Progenitor cell of endocrine pancreas (in vitro differentiated cells): ENCODE measurements at places on chromosomes 2 and 18. TPM values are rescaled to one million over a fixed set of nuclear protein-coding genes. Genes with fewer than 3 reads are reported as not detected.
A peak's percentile ranks its signal among the peaks of the same experiment; 100 is the strongest.

Gene WNT6
- 0.72 and 1.5 TPM in 2 replicates for total RNA-seq

Gene ITGAV
- 69.1 and 75.3 TPM in 2 replicates for total RNA-seq

Gene MYL1
- total RNA-seq: not detected in 2 replicates

Gene NR4A2
- total RNA-seq: 7.9 and 8.3 TPM in 2 replicates

Gene KCNG3
- 0.16 and 0.31 TPM in 2 replicates for total RNA-seq

Gene NEURL3
- total RNA-seq: 0.78 and 0.86 TPM in 2 replicates

Gene NMS
- not detected in 2 replicates for total RNA-seq

Gene TANK
- 33.5 and 34.4 TPM in 2 replicates for total RNA-seq

Gene GBX2
- total RNA-seq: 0.24 TPM in 1 of 2 replicates, not detected in the other

Gene SPP2
- not detected in 2 replicates for total RNA-seq

DNA sequence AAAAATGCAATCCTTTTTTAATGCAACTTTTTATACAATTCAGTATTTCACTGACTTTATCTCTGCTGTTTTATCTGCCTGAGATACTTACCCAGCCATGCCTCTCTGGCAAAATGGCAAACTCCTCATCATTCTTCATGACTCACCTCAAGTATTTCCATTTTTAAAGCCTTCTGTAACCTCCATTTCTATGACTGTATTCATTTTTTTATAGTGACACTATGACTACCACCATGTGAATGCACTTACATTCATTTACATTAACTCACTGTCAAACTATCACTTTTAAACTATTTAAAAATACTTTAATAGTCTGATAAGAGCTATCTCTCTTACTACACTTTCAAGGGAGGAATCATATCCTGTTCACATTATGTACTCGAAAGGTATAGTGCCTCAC is 99.4 kb upstream of the SCN7A start:
- H3K4me1 ChIP-seq: no peaks in the 10 kb centered on the region
- H3K27ac ChIP-seq: no peak overlapping the region
- H3K36me3 ChIP-seq: peaks cover 14% of the 10 kb centered on the region
- no peak overlapping the region for H3K4me3 ChIP-seq
- DNase-seq: no peak
- H3K27me3 ChIP-seq: no peaks in the 10 kb centered on the region

GRCh38 chr2:175111200-175111657 is 56.8 kb downstream of the ATF2 start:
- peaks cover 45% of the 10 kb centered on the region for H3K36me3 ChIP-seq
- H3K4me1 ChIP-seq: no peaks in the 10 kb centered on the region
- H3K27ac ChIP-seq: peak overlapping the region; percentile 44
- no peaks in the 10 kb centered on the region for H3K27me3 ChIP-seq

- no peak for DNase-seq
- H3K27ac ChIP-seq: no peak overlapping the region
- no peak overlapping the region for H3K4me3 ChIP-seq
- H3K4me1 ChIP-seq: peaks cover 17% of the 10 kb centered on the region
- H3K27me3 ChIP-seq: peaks cover 17% of the 10 kb centered on the region
- H3K36me3 ChIP-seq: no peaks in the 10 kb centered on the region
Measured at GRCh38 chr18:54529444-54529843, 61.6 kb upstream of the DYNAP start.

DNA sequence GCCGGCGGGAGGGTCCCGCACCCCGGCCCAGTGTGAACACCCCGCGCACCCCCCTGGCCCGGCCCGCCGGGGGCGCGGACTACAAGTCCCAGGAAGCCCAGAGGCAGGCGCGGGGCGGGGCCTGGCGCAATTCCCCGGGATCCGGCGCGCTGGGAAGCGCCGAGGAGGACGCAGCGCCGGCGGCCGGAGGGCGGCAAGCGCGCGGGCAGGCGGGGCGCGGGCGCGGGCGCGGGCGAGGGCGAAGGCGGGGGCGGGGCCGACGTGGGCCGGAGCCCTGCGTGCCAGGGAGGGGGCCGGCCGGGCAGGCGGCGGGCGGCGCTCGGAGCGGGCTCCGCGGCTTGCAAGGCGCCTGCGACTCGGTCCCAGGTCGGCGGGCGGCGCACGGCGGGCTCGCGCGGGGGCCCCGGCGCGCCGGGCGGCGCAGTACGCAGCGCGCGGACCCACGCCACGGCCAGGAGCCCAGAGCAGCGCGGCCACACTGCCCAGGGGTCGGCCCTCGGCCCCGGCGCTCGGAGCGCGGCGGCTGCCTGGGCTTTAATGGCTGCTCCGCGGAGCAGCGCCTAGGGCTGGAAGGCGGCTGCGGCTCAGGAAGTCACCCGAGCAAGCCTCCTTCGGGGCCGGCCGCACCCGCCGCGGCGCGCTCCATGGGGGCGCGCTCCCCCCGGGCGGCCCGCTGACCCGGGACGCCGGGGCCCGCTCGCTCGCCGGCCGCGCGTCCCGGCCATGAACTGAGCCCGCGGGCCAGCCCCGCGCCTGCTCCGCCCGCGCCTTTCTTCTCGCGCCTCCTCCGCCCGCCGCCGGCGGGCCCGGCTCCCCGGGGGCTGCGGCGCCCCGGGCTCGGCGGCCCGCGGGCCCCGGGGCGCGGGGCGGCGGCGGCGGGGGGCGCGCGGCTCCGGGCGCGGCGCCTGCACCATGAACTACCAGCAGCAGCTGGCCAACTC is at the start of gene AGAP1:
Gene AGAP1 (plus strand): TSS at position 269 of the 941 bp plus-strand sequence.
- H3K27me3 ChIP-seq: peaks cover 13% of the 10 kb centered on the region
- peak within 1 kb of the TSS; percentile 85 for H3K4me3 ChIP-seq
- H3K27ac ChIP-seq: peak within 1 kb of the TSS; percentile 87
- peaks cover 19% of the 10 kb centered on the region for H3K4me1 ChIP-seq
- no peaks in the 10 kb centered on the region for H3K36me3 ChIP-seq

- peaks cover 3% of the 10 kb centered on the region for H3K27me3 ChIP-seq
- DNase-seq: no peak
- no peaks in the 10 kb centered on the region for H3K4me1 ChIP-seq
- H3K27ac ChIP-seq: no peak overlapping the region
- H3K36me3 ChIP-seq: no peaks in the 10 kb centered on the region
Measured at GRCh38 chr2:195559431-195559914, 97.6 kb upstream of the SLC39A10 start.

DNA sequence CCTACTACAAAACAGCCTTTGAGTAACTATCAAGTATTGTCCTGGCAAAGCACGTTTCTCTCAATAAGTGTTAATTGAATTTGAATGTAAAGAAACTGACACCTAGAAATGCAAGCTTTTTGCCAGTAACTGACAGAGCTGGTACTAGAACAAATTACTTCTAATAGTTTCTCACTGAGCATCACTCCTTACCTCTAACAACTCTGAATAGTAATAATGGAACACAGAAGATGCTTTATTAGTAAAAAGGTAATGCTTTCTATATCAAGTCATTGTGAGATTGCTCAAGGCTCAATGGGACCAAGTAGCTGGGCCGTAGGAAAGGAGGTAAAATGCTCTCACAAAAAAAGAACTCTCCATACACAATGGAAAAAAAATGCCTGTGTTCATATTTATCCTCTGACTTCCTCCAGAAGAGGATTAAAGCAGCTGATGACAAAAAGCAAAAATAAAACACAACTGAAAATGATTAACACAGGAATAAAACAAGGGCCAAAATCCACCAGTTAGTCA is 11.8 kb downstream of the RASGRP3 start:
- peaks cover 58% of the 10 kb centered on the region for H3K27me3 ChIP-seq
- H3K4me1 ChIP-seq: no peaks in the 10 kb centered on the region
- no peak overlapping the region for H3K4me3 ChIP-seq
- no peak for DNase-seq

- H3K27me3 ChIP-seq: no peaks in the 10 kb centered on the region
- H3K4me3 ChIP-seq: no peak overlapping the region
- no peak for DNase-seq
- H3K4me1 ChIP-seq: no peaks in the 10 kb centered on the region
- H3K36me3 ChIP-seq: no peaks in the 10 kb centered on the region
Measured at GRCh38 chr18:70554854-70555445, 266.1 kb downstream of the SOCS6 start.

GRCh38 chr18:31399306-31400032 is 22.9 kb downstream of the DSG4 start:
- H3K27ac ChIP-seq: peak overlapping the region; percentile 39
- H3K27me3 ChIP-seq: no peaks in the 10 kb centered on the region
- no peak for DNase-seq
- no peaks in the 10 kb centered on the region for H3K36me3 ChIP-seq
- H3K4me3 ChIP-seq: no peak overlapping the region
- H3K4me1 ChIP-seq: peaks cover 49% of the 10 kb centered on the region

DNA sequence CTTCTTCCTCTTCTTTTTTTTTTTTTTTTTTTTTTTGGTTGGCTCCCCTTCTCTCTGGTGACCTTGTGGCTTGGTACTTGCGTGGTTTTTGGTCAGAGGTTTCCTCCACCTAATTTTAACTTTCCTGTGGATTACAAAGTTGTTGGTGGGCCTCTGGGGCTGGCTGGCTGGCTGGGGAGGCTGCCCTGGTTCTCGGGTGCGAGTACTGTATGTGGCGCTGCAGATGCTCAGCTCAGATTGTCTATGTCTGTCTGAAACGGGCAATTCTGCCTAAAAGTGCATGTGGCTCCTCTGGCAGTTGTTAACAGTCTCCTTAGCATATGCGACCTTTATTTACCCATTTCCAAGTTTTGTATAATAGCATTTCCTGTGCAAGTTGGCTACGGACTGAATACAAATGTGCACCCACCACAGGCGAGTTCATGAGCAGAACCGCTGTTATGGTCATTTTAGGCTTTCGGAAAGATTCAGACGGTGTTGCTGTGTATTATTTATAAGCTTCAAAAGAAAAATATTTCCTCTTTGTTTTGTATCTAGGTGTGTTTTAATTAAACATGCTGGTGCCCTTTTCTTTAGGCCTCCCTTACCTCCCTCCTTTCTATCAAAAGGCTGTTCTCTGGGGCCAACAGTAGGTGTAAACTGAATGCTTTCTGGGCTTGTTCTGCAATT is 4.4 kb downstream of the TBR1 start:
- H3K27ac ChIP-seq: no peak overlapping the region
- peaks cover 96% of the 10 kb centered on the region for H3K27me3 ChIP-seq
- H3K4me3 ChIP-seq: no peak overlapping the region
- no peak for DNase-seq
- H3K36me3 ChIP-seq: no peaks in the 10 kb centered on the region
- H3K4me1 ChIP-seq: peaks cover 14% of the 10 kb centered on the region

DNA sequence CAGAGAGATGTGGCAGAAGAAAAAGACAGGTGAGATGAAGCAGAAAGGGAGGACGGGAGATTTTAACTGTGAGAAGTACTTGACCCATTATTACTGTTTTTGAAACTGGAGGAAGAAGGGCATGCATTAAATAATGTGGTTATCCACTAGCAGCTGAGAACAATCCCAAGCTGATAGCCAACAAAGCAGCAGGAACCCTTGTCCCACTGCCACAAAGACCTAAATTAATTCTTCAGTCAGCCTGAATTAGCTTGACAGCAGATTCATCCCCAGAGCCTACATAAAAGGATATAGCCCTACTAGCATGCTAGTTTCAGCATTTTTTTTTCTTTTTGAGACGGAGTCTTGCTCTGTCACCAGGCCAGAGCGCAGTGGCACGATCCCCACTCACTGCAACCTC is 19.5 kb upstream of the REG3A start:
- DNase-seq: no peak
- H3K4me3 ChIP-seq: no peak overlapping the region
- peak overlapping the region; percentile 69 for H3K27ac ChIP-seq
- no peaks in the 10 kb centered on the region for H3K27me3 ChIP-seq
- peaks cover 13% of the 10 kb centered on the region for H3K36me3 ChIP-seq

- no peaks in the 10 kb centered on the region for H3K27me3 ChIP-seq
- no peak for DNase-seq
- no peaks in the 10 kb centered on the region for H3K4me1 ChIP-seq
- H3K4me3 ChIP-seq: no peak overlapping the region
- no peak overlapping the region for H3K27ac ChIP-seq
- H3K36me3 ChIP-seq: no peaks in the 10 kb centered on the region
Measured at GRCh38 chr2:223300326-223300725, 248.3 kb downstream of the KCNE4 start.

DNA sequence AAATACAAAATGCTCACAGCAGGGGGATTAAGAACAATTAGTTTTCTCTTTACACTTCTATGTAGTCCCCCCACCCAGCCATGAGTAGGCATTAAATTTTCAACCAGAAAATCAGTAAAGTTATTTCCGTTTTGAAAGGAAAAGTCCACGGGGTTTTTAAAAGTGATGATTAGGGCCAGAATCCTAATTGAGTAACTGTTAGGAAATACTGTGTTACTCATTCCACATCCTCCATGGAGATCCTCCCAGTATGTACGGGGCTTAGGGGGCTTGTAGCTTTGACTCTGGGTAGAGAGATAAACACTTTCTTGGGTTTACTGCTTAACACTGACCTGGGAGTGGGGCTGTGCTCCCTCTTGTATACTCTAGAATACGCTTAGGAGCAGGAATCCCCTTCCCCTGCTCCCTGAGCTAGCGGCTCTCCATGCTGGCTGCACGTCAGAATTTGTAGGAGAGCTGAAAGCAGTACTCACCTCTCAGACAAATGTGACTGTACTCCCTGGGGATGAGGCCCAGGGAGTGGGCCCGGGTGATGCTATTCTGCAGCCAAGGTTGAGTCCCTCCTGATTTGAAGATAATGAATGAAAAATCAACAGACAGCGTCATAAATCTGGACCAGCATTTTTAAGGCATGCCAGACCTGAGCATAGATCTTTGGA is 100.5 kb downstream of the SLC4A3 start:
- peaks cover 23% of the 10 kb centered on the region for H3K4me1 ChIP-seq
- H3K27me3 ChIP-seq: peaks cover 66% of the 10 kb centered on the region
- no peak overlapping the region for H3K4me3 ChIP-seq
- H3K27ac ChIP-seq: no peak overlapping the region

GRCh38 chr2:36889795-36890194 is 76.5 kb downstream of the STRN start:
- no peaks in the 10 kb centered on the region for H3K27me3 ChIP-seq
- H3K4me3 ChIP-seq: no peak overlapping the region
- peaks cover 4% of the 10 kb centered on the region for H3K36me3 ChIP-seq
- no peak overlapping the region for H3K27ac ChIP-seq

- H3K4me1 ChIP-seq: peaks cover 14% of the 10 kb centered on the region
- DNase-seq: peak; percentile 62
Measured at GRCh38 chr2:120253021-120253882, 600 bp downstream of the RALB start.

DNA sequence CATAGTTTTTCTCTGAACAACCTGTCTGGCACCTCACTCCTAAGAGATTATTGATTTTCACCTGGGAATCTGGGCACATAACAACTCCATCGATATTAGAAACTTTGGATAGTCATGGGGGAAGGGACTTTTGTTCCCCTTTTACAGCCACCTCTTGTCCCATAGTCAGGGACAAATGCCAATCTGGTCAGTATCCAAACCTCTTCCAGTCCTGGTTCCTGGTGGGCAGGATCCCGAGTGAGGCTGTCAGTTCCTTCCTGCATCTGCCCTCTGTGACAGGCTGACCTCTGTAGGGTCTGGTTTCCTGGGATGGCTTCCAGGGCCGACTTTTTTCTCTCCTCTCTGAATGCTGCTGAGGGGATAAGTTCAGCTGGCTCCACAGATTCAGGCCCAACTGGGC is 11.0 kb downstream of the KIF5C start:
- peaks cover 16% of the 10 kb centered on the region for H3K4me1 ChIP-seq
- no peak overlapping the region for H3K27ac ChIP-seq
- H3K27me3 ChIP-seq: no peaks in the 10 kb centered on the region
- no peak overlapping the region for H3K4me3 ChIP-seq
- peaks cover 2% of the 10 kb centered on the region for H3K36me3 ChIP-seq

- no peak overlapping the region for H3K27ac ChIP-seq
- no peak overlapping the region for H3K4me3 ChIP-seq
- no peaks in the 10 kb centered on the region for H3K27me3 ChIP-seq
- H3K36me3 ChIP-seq: no peaks in the 10 kb centered on the region
- H3K4me1 ChIP-seq: no peaks in the 10 kb centered on the region
Measured at GRCh38 chr2:107635883-107636282, 190.8 kb upstream of the RGPD4 start.

- H3K36me3 ChIP-seq: no peaks in the 10 kb centered on the region
- DNase-seq: peak; percentile 25
- peaks cover 11% of the 10 kb centered on the region for H3K4me1 ChIP-seq
- H3K27ac ChIP-seq: peak overlapping the region; percentile 24
- H3K4me3 ChIP-seq: no peak overlapping the region
Measured at GRCh38 chr18:11310476-11311086, 161.2 kb upstream of the PIEZO2 start.
